Fibroblast of villous mesenchyme (primary cell): ENCODE measurements at places on chromosomes 16 and 17.
A peak's percentile ranks its signal among the peaks of the same experiment; 100 is the strongest.

DNA sequence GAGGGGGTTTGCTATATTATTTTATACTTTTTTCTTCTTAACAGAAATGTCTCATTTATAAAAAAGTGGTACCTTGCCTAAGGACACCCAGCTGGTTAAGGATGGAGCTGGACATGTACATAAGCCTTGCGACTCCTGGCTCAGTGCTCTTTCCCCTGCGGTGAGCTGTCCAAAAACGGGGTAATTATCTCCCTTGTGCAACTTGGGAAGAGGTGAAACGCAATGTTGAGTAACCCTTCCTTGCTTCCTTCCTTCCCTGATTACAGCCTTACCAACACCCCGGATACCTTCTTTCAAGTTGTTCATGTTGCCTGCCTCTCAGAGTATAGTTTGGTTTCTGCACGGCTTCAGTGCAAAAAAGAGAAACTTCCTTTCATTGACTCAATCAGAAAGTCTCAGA is 94.1 kb upstream of the XYLT1 start:
- DNase-seq = no peak

DNA sequence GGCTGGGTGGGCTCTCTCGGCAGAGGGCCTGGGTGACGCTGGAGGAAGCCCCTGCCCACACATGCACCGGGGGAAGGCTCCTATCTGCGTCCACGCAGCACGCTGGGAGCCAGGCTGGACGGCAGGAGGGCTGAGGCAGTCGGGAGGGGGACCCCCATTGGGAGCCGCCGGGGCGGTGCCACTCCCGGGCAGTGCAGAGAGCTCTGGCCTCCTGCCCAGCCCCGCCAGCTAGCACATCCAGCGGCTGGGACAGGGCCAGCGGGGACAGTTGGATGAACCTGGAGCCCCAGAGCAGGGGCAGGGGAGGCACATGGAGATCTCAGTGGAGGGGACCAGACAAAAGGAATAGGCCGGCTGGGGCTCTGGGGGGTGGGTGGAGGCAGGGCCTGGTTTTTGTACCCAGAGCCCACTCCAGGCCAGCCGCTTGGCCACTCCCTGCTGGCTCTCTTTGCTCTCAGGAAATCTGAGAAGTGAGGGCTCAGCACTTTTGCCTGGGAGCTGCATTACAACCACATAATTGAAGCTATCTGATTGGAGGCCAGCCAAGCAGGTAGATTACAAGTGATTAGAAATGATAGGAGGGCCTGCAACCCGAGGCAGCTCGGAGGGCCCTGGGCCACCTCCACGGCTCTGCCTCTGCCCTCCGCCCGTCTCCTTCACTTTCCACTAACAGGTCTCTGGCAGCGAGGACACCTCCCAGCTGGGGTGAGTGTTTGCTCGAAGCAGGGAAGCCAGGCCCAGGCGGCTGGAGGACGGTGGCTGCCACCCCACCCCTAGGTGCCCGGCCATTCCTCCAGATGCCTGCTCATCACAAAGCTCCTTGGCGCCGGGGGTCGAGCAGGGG is 40.1 kb downstream of the ENGASE start:
- no peak for DNase-seq

DNA sequence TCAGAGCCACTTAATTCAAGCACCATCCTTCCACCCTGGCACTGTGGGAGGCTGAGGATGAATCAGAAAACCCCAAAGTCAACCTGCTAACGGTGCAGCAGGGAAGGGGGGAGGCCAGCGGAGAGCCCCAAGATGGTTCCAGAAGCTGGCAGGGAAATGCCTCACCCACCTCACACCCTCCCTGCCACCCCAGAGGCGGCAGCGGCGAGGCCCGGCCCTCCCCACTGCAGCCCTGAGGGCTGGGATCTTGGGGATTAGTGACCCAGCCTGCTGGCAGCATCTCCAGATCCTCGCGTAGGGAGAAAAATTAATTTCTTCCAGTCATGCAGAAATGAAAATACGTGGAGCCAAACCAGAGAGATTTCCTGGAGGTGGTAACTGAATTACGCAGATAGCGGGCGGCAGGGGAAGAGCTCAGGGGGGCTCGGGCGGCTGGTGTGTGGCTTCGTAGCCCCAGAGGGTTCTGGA is 38.2 kb downstream of the CBFA2T3 start:
- DNase-seq = no peak

- DNase-seq = peak; percentile 61
Observed at GRCh38 chr16:67860589-67861398, 12.1 kb upstream of the EDC4 start.

- peak; percentile 86 for DNase-seq
Observed at GRCh38 chr16:11640987-11641817, 27.1 kb upstream of the SNN start.

DNA sequence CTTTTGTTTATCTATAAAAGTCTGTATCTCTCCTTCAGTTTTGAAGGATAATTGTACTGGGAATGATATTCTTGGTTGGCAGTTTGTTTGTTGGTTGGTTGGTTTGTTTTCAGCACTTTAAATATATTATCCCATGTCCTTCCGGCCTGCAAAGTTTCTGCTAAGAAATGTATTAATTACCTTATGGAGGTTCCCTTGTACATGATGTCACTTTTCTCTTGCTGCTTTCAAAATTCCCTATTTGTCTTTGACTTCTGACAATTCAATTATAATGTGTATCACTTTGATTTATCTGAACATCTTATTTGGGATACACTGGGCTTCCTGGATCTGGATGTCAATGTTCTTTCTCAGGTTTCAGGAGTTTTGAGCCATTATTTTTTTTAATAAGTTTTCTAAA is 4.1 kb upstream of the KRT34 start:
- DNase-seq = no peak

GRCh38 chr17:82350182-82351030 is 8.6 kb upstream of the TEX19 start:
- no peak for DNase-seq

DNA sequence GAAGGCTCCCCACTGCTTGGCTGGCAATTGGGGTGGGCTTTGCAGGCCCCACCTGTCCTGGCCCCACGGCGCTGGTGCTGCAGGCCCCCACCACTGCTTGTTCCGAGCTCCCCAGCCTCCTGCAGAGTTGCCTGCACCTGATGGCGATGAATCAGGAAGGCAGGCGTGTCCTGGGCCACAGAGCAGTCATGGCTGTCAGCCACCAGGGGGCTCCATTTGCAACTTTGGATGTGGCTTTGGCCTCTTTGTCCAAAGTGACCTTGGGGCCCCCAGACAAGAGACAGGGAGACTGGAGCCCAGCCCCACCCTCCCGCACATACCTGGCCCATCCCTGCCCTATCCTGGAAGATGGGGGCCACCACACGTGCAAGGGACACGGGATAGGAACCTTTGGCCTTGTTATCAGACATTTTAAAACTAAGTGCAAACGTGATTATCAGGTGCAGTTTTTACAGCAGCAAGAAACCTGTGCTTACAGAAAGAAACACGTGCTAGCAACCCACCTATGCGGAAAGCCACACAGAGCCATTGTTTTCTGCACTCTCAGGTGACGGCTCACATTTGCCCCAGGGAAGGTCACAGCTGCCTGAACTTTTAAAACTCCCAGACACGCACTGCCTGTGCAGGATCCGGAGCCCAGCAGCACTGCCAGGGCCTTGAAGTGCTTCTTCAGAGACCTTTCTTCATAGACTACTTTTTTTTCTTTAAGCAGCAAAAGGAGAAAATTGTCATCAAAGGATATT is at the start of gene DNASE1:
Gene DNASE1, plus strand, starts transcription at position 443 of the 743 bp plus-strand sequence. CDS start 683 bp downstream, outside the sequence.
- DNase-seq = peak; percentile 61

GRCh38 chr16:49635591-49636581 is 220.0 kb downstream of the ZNF423 start:
- DNase-seq = no peak

- peak; percentile 56 for DNase-seq
Observed at GRCh38 chr16:67236563-67237395, 9.8 kb downstream of the TMEM208 start.

DNA sequence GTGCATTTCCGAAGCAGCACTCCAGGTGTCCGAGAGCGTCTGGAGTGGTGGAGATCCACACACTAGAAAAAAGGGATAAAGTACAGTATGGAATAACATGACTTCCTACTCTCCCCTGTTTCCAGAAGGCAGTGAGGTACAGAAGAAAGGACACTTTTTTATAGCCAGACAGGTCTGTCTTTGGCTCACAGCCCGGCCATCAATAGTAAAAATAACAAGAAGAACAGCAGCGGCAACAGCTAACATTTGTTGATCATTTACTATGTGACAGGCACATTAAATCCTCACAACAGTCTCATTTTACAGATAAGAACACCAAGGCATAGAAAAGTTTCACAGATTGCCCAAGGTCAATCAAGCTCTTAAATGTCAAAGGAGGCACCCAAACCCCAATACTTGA is 16.2 kb downstream of the DYNLRB2 start:
- DNase-seq = no peak

DNA sequence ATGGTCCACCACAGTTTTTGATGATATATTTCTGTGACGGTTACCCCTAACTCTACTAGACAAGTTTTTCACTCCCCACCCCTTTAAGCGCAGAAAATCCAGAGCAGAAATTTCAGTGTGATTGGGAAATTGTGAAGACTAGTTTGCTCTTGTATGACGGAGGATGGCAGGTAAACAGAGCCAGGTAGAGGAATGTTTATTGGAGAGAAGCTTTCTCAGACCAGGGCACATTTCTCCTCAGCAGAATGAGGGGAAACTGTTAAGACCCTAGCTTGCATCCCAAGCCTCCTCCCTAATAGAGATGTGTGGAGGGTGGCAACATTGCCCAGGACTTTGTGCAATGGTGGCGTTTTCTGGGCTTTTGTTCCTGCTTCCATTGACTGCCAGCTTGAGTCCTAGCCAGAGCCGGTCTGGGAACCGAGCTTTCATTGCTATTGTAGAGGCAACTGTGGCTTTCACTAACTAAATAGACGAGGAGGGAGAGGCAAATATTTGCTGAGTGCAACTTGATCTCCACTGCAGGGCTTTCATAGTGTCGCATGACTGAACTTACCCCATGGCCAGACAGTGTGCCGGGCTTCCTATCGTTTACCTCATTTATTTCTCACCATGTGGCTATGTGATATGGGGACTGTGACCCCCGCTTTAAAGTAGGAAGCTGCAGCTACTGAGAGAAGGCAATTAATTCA is 159.6 kb upstream of the MPHOSPH6 start:
- DNase-seq = no peak

- DNase-seq = peak; percentile 43
Observed at GRCh38 chr16:85369741-85370528, 243.2 kb upstream of the GSE1 start.

GRCh38 chr17:34671191-34671590 is 91.8 kb downstream of the TMEM132E start:
- DNase-seq = no peak

DNA sequence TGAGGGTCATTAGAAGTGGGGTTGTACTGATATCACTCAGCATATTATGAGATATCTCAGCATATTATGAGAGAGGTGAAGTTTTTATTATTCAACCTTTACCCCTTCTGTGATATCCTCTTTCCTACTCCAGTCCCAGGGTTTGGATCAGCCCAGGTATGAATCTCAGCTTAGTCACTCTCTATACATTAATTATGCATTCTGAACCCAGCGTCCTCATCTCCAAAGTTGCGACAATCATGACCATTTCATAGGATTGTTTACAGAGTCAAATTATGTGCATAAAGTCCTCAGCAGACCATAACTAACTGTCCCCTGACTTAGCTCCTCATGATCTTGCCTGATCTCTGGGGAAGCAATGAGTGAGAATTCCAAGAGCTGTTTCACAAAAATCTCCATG is 20.5 kb upstream of the BLMH start:
- no peak for DNase-seq

- no peak for DNase-seq
Observed at GRCh38 chr16:893360-893759, 77.4 kb downstream of the LMF1 start.
